ENCODE measurements at places on chromosomes 4 and X.
A peak's percentile ranks its signal among the peaks of the same experiment; 100 is the strongest.

- no peak for DNase-seq
These were observed 10.6 kb upstream of the CCNG2 start for GRCh38 chr4:77146186-77147078.

DNA sequence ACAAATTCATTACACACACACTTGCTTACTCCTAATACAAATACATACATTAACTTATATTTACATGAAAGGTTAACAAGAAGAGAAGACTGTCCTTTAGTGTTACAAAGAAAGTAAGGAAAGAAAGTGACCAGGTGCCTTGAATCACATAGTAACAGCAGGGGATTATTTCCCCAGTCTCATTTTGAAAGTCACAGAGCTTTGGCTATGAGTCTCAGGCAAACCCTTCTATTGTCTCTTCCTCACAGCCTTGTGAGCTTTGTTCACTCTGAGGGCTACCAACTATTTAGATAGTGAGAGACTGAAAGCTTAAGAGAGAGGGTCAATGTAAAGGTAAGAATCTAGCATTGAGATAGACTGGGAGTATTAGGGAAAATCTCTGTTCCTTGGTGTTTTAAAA lies 161.6 kb downstream of the NPNT start:
- no peak for DNase-seq

DNA sequence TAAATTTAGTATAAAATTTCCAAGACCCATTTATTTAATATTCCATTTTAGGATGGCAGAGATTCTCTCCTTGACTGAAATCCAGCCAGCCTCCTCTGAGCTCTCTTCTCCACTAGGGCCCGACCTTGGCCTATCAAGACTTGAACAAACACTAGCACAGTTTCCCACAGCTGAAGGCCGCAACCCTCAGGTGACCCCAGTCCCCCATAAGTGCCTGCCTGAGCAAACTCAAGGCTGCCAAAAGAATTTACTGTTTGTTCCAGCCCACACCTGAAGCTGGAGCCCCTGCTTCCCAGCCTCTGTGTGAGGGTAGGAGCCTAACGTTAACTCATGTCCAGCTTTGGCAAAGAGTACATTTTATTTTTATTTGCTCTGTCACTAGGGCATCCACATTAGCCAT lies 629.0 kb upstream of the ZFP42 start:
- no peak for DNase-seq

DNA sequence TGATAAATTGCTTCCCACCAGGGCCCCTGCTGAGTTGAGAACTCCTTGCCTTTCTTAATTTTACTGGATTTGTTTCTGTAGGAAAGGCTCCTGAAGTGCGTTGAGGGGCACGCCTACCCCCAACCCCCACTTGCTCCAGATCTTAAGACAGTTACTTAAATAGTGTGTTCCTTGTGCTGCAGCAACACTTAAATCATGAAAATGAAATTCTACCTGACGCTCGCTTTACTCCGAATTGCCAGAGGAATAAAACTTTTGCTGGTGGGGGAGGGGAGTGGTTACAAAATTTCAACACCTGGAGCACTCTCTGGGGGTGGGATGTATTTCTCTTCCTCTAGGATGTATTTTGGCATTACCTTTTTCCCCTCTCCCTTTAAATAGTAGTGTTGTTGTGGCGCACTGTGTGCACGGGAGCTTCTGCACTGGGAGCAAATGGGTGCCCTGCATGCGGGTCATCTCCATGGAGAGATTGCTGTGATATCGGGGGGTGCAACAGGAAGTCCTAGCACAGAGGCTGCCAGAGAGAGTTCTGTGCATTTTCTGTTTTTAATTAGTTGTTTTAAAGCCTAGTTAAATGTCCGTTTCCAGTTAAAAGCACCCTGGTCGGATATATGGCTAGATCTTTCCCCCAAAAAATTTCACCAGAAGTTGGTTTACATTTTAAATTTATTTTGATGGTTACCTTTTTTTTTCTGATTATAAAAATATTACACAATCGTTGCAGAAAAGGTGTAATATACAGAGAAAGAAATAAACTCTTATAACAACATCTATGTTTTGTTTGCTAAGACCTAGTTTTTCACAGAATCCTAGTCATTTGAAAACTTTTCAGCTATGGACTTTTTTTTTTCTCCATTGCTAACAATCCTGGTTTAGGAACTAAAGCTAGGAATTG lies 207.7 kb downstream of the SOWAHB start:
- DNase-seq, result no peak

- DNase-seq, result no peak
These were observed 26.1 kb downstream of the IGSF1 start for GRCh38 chrX:131262738-131263679.

GRCh38 chr4:9938933-9939332 lies 82.4 kb downstream of the SLC2A9 start:
- no peak for DNase-seq

DNA sequence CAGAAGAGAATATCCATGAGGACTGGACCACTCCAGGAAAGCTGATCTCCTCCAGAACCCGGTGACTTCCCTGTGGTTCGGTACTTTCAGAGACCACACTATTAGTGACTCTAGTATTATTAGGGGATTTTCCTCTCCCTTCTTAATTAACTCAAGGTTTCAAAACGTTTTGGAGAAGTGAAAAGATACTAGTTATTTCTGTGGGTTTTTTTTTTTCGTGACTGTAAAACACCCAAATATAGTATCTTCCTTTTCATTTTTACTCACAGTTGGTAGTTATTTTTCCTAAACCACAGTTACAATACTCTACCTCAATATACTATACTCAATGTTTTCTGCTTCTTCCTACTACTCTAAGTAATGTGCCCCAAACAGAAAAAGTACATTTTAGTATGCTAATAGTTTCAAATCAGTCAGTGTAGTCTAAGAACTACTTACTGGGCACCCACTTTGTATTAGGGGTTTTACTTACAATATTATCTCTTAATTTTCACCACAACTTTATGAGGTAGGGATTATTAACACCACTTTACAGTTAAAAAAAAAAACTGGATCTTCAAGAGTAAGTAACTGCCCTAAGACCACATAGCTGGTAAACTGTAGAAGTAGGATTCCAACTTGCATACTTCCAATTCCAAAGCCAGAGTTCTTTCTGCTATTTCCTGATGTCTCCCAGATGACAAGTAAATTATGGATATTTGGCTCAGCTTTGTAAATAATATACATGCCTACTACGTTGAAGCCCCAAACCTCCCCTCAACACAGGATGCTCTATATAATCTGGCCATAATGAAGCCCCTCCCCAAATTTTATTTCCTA lies 45.0 kb downstream of the SLC9A7 start:
- DNase-seq, result no peak

- DNase-seq, result no peak
These were observed 136.9 kb upstream of the GUCY1A1 start for GRCh38 chr4:155529716-155530115.

- no peak for DNase-seq
These were observed 32.2 kb upstream of the PROM1 start for GRCh38 chr4:16116019-16116418.

GRCh38 chr4:170990989-170991589 lies 822.1 kb upstream of the GALNTL6 start:
- DNase-seq, result no peak

- no peak for DNase-seq
These were observed 12.2 kb downstream of the FRAS1 start for GRCh38 chr4:78069319-78069718.

DNA sequence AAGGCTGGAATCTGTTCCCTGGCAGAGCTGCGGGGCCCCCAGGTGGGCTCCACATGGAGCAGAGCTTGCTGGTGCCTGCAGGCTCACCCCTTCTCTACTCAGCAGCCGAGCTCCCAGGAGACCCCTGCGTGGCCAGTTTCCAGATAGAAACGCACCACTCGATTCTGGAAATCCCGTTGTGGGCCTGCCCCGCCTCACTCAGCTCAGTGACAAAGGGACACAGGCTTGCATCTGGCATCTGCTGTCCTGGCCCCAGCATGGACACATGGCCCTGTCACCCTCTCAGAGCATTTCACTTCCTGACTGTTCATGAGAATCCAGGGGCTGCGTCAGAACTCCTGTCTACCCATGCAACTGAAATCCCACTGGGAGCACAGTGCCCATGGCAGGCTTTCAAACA lies 20.5 kb upstream of the C4orf50 start:
- no peak for DNase-seq

DNA sequence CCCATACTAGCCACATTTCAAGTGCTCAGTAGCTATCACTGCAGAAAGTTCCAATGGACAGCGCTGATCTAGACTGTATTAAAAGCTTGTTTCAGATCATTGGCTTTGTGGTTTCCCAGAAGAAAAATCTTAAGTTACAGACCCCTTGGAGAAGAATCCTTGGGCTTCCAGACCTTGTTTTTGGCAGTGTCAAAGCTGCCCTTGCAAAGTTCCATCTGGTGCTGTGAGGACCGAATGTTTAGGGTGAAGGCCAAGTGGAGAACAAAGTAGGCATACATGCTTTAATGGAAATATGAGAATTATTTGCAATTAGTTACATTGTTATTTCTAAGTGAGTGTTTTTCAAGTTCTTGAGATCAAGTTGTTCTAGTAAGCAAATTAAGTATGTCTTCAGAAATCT lies 144.7 kb downstream of the FRMPD4 start:
- DNase-seq, result no peak

GRCh38 chr4:184099535-184099966 lies 118.1 kb downstream of the ENPP6 start:
- peak; percentile 53 for DNase-seq

DNA sequence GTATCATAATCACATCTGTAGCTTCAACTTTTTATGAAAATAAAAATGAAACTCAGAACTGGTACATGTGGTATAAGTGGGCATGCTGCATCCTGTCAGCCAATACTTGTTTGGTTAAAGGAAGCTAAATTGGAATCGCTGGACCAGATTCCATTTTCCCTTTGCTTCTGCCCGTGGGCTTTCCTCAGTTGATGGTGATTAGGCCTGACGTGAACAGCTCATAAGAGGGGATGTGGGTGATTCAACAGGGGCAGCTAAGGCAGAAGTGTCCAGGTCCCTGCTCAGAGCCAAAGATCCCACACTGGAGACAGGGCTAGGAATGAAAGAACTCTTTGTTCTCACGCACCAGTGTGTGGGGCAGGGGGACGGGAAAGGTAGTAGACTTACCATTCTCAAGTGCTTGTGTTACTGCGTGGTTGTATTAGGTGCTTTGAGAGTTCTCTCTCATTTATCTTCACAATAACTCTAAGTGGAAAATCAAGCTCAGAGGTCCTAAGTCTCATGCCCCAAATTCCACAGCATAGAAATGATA lies 63.2 kb upstream of the GUCY1A1 start:
- DNase-seq, result no peak

All from hindlimb muscle (tissue), 1 donor.